Neural crest cell (in vitro differentiated cells): ENCODE measurements at places on chromosomes 11 and 22. TPM values are rescaled to one million over a fixed set of nuclear protein-coding genes. Genes with fewer than 3 reads are reported as not detected.

WBP2NL gene
- total RNA-seq, result not detected in 2 replicates

- no peak for DNase-seq
Measured at GRCh38 chr11:133172349-133172748, 360.0 kb downstream of the OPCML start.

LMO1 gene
- total RNA-seq, result 1.5 and 1.8 TPM in 2 replicates

GRCh38 chr22:27610863-27611786 lies 190.4 kb downstream of the MN1 start:
- DNase-seq, result no peak

PYGM gene
- total RNA-seq, result 1.2 TPM in 2 replicates

CHRNA10 gene
- total RNA-seq, result 3.0 and 3.1 TPM in 2 replicates

- DNase-seq, result no peak
Measured at GRCh38 chr11:119427279-119427678, 4.3 kb upstream of the THY1 start.

DNA sequence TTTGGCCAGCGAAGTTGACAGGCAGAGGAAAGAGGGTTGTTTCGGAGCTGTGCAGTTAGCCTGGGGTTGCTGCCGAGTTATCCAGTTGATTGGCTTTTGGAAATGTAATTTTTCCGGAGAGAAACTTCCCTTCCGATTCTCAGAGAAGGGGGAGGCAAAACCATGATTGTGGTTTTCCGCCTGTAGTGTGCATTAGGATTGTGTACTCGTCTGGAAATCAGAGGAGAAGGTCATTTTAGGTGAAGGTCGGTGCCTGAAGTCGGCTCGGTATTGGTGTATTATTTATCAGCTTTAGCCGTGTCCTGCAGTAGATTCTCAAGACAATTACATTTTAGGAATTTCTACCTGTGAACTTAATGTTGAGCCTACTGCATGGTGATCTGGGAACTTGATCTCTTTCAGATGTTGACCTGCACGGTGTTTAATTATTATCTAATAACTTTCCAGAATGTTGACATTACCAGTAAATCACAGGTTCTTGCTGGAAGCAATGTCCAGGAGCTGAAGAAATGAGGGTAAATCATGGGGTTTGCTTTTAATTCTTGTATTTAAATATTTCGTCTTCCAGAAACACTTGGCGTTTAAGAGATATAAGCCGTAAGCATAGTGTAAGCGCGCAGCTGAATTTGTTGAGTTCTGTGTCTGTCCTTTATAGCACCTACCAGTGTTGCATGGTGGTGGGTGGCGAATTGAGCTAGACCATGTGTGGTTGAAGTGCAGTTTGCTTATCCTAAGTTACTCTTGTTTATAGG lies 1.3 kb downstream of the ARHGEF12 start:
- no peak for DNase-seq

DNA sequence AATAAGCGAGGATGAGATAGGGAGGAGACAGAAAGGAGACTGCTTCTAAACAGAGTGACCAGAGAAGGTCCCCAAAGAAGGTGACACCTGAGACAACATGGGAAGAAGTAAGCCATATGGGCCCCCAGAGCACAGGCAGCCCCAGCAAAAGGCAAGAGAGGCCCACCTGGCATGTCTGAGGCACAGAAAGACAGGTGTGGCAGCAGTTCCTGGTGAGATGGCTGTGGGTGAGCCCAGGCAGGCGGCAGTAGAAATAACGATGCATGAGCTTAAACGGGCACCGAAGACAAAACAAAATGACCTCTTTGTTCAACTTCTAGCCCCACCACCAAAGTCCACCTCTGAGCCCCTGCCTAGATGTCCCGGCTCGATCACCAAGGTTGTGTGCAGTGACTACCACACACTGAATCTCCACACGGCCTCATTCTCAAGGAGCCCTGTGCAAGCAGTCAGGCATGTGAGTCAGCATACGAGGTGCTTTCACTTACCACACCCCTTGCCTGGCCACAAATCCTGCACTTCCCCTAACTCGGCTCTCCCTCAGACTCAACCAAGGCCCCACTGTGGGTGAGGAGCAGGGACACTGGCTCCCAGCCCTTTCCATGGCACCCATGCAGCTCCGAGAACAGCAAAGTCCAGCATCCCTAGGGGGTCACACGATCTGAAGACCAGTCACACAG lies 77.6 kb downstream of the PACSIN2 start:
- DNase-seq, result no peak

TRIM48 gene
- not detected in 2 replicates for total RNA-seq

DNA sequence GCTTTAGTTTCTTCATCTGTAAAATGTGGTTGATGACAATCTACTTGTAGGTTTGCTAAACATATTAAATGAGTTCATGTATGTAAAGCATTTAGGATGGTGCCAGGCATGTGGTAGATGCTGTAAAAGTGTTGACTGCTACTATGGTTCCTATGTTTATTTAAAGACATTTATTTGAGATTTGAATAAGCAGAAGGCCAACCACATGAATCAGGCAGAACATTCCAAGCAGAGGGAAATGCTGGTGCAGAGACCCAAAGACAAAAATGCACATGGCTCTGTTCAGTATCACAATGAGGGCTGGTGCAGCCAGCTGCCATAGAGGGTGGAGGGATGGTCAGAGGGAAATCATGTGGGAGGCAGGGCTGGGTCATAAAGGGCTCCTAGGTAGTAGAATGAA lies 156.2 kb upstream of the PDGFD start:
- no peak for DNase-seq

GRCh38 chr11:7021318-7021717 lies 1.0 kb downstream of the NLRP14 start:
- no peak for DNase-seq

PDE2A gene
- total RNA-seq, result 2.0 and 3.0 TPM in 2 replicates

IL18BP gene
- total RNA-seq, result 10.7 and 10.8 TPM in 2 replicates

GGT5 gene
- total RNA-seq, result 0.56 and 0.59 TPM in 2 replicates

SCO2 gene
- total RNA-seq, result 2.3 and 4.2 TPM in 2 replicates

DNA sequence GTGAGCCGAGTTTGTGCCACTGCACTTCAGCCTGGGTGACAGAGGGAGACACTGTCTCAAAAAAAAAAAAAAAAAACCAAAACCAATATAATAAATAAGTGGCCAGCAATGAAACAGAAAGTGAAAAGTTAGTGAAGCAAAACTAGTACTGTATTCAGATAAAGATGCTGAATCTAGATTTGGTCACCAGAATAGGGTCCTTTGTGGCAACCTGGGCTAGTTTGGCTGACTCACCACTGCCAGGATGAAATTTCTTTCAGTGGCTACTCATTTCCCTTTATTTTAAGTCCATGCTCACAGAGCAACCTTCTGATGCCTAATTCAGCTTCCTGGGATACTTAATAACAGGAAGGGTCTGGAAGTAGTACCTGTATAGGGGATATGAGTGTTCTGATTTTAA lies 26.0 kb downstream of the LIMK2 start:
- DNase-seq, result no peak
